ENCODE measurements at places on chromosomes 5 and 9.

DNA sequence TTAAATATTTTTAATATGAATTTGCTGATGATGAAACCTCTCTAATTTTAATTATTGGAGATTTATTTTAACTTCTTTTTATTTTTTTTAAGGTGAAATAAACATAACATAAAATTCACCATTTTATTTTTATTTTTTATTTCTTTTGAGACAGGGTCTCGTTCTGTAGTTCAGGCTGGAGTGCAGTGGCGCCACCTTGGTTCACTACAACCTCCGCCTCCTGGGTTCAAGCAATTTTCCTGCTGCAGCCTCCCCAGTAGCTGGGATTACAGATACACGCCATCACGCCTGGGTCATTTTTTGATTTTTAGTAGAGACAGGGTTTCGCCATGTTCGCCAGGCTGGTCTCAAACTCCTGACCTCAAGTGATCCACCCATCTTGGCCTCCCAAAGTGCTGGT lies 402.9 kb downstream of the PRR16 start:
- no peak for DNase-seq

- no peak for DNase-seq
Measured at GRCh38 chr5:72618708-72619107, 111.5 kb upstream of the ZNF366 start.

- no peak for DNase-seq
Measured at GRCh38 chr9:124452326-124452725, 2.1 kb downstream of the ADGRD2 start.

DNA sequence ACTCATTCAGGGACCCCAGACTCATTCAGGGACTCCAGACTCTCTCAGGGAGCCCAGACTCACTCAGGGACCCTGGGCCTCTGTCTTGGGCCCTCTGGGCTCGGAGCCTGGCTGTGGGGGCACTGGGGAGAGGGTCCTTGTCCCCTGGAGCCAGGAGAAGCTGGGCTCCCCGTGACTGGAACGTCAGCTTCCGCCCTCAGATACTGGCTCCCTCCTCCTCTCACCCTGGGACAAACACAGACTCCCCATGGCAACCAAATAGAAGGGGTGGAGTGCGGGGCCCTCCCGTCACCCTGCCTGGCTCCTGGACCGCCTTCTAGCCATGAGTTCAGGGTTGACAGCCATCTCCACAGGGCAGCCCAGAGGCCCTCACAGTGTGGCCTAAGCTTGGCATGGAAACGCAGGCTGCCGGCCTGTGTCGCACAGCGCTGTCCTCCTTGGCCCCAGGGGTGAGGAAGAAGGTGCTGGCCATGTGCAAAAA lies 27.6 kb downstream of the ZDHHC11B start:
- DNase-seq: no peak

DNA sequence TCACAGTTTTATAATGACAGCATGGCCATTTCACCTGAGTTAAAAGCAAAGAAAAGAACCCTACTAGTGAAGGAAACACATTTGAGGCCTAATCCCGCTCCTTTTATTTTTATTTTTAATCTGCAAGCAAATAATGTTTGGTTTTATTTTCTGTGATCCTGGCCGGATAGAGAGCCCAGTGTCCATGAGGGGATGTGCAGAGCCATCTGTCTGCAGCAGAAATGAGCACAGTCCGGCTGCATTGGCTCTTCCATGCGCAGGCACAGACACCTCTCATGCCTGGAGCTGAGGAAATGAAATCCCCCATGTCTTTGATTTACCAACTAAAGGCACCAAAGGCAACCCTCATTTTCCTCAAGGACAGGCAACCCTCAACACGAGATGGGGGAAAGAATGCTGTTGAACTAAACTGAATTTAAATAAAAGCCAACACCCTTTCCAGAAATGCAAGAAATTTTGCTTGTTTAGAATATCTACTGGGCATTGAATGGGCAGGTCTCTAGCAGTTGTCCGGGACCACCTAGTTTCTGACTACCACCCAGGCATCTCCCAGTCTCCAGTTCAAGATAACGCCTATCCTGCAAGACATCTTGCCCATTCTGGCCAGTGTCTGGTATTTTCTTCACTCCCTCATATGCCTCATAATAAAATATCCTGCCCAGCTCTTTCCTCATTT lies 47.9 kb upstream of the SEMA6A start:
- no peak for DNase-seq

DNA sequence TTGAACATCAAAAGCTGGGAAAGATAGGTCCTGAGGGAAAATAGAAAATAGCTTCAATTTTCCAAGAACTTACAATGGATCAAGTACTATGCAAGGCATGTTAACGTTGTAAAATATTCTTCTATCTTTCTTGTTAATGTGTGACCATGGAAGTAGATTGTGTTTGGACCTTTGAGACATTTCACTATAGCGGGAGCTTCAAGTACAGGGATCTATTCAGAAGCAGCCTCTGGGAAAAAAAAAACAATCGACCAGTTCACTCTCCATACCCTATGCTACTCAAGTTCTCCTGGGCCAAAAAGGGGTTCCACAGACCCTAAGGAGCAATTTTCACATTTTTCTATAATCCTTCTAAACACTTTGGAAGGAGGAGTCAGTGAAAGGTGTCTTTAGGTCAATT lies 54.1 kb upstream of the ATP10B start:
- DNase-seq: no peak

- no peak for DNase-seq
Measured at GRCh38 chr9:22682536-22682935, 235.9 kb downstream of the DMRTA1 start.

All from T-helper 17 cell (primary cell).